ENCODE measurements at places on chromosomes 6 and 20.

DNA sequence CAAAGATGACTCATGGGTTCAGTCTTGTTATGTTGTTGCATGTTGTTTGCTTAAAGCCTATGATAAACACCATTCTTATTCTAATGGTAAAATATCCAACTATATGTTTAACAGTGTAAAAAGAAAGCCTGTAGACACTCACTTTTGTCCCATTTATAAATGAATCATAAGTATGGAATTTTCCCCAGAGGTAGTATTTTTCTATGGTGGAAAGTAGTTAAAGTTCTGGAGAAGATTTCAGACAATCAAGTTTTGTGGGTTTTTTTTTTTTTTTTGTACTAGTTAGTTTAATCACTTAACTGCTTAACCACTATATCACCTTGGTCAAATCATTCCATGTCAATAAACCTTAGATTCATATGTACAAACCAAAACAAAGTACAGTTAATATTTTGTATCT lies 35.8 kb downstream of the PTCHD4 start:
- DNase-seq = no peak

GRCh38 chr6:76435174-76435573 lies 362.7 kb upstream of the IMPG1 start:
- DNase-seq = no peak

DNA sequence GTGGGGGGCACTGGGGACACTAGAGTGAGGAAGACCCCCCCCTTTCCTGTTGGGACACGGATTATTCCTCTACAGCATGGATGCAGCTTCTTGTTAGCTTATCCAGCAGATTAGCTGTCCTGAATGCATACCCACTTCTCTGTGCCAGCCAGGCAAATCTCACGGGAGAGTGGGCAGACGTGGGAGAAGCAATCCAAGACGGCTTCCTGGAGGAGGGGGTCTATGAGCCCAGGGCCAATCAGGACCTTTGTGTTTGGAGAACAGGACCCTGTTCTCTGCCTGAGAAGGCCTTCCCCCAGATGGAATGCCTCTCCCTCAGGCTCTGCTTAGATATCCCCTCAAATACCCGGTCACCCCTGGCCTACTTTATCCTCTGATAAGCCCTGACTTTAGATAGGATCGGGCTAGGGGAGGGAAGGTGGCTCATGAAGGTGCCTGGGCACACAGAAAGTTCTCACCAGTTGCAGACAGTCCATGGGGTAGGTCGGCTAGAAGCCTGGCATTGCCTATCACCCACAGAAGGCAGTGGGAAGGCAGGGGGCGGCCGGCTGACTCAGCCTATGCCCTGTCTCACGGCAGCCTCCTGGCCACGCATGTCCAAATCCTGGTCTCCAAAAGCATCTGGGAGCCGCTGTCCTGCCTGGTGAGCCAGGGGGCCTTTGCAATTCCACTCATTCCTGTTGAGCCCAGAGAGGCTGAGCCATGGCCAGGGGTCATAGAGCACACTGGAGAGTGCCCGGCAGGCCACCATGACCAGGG lies 34.7 kb downstream of the SUN5 start:
- no peak for DNase-seq

- no peak for DNase-seq
These were observed 59.6 kb downstream of the PRDM1 start for GRCh38 chr6:106145741-106146227.

DNA sequence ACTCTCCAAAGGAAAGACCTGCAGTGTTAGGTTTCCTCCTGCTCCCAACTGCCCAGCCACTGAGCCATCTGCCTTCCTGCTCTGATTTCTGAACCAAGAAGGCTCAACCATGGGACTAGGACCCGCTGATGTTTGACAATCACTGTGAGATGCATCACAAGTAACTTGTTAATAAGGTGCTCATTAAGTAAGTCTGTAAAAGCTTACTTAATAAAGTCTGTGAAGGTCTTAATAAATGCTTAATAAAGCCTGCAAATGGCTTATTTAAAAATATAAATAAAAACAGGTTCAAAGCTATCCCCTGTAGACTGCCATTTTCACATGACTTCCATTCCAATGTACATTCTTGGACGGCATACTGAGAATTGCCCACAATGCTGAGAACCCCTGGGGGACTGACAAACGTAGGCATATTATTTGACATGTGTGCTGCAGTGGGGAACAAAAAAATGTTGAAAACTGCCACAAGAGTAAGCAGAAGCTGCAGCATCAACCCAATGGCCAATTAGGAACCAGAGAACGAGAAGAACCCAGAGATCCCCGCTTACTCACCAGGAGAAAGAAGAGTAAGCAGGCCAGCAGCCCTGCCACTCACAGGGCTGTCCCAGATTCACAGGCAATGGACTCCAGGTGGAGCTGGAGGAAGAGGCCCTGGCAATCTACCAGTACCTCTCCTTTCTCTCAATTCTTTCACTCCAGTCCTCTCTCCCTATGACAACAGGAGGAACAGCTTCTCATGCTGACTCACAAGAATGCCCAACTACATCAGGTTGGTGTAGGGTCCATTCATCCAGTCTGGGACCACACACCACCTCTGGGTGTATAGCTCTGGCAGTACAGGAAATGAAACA lies 19.5 kb downstream of the KIF13A start:
- no peak for DNase-seq

All from SW 1271 (cell line).